ENCODE measurements at places on chromosomes 6 and 20. TPM values are rescaled to one million over a fixed set of nuclear protein-coding genes. Genes with fewer than 3 reads are reported as not detected.

GRCh38 chr6:49653438-49653837, 16.8 kb upstream of the RHAG start:
- no peak for DNase-seq

Gene BEND6
- total RNA-seq: not detected

- DNase-seq: no peak
Observed at GRCh38 chr6:124958759-124959354, 3.4 kb upstream of the RNF217 start.

DNA sequence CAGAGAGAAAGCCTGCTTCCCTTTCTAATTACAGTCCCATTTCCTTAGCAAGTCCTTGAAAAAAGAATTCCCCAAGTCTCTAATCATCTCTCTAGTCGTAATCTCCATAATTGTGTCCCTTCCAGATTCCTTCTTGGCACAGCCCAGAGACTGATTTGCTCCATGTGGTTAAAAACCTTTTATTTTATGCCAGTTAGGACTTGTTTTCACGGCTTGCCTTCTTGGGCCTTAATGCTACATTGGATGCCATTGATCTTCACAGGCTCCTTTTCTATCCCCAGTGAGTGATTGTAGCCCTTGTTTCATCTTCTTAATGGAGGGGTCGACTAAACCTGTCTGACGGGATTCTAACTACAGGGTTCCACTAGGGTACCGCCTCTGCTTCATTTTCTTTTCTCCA, 650.6 kb upstream of the ARID1B start:
- DNase-seq: no peak

- no peak for DNase-seq
Observed at GRCh38 chr6:13733178-13733887, 21.7 kb upstream of the RANBP9 start.

Gene CST2
- not detected for total RNA-seq

Gene ALDH5A1
- total RNA-seq: 33.9 TPM

DNA sequence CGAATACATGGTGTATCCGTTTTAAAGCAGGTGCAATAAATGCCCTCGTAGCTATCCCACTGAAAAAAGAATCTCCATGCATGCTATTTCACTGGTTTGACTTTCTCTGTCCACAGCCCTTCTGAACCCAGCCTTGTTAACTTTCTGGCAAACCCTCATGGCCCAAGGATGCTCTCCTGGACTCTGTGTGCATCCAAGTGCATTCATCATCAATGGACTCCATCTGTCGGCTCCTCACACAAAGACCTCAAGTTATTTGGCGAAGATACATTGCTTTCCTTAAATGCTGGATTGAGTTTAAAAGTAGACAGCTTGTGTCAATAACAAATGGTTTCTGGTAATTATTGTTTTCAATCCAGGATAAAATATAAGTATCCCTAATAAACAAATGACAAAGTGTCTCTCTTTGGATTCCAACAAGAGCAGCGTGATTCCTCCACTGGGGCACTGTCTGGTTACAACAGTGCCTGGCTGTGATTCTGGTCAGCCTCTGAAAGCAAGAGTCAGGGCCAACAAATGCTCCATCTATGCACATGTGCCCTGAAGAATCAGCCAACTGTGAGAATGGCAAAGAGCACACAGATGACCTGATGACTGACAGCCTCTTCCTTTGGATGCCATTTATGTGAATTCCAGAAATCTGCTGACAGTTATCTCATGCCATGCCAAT, 55.7 kb downstream of the FYN start:
- no peak for DNase-seq

Gene ESR1
- 4.1 TPM for total RNA-seq

- DNase-seq: no peak
Observed at GRCh38 chr20:51426718-51427650, 115.5 kb downstream of the NFATC2 start.

Gene PTK6
- 0.51 TPM for total RNA-seq

GRCh38 chr6:169162752-169163407, 90.8 kb downstream of the THBS2 start:
- no peak for DNase-seq

GRCh38 chr6:126937426-126937825, 181.0 kb upstream of the RSPO3 start:
- no peak for DNase-seq

Gene SSTR4
- not detected for total RNA-seq

- no peak for DNase-seq
Observed at GRCh38 chr20:12891643-12892042, 117.1 kb upstream of the SPTLC3 start.

Gene TCP11
- total RNA-seq: not detected

Gene MPIG6B
- total RNA-seq: not detected

DNA sequence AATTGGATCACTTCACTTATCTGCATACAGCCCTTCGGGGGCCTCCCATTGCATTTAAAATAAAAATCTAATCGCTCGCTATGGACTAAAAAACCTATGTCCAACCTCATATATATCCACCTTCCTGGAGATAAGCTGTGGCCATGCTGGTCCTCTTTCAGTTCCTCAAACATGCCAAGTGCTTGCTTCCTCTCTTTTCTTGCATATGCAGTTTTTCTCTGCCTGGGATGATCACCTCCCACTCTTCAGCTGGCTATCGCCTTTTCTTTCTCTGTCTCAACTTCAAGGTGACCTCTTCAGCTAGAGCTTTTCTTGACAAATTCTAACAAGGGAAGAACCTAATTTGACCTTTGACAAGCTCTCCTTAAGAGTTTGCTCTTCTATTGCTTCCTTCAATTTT, 5.6 kb upstream of the TFB1M start:
- DNase-seq: no peak

Gene GPR6
- not detected for total RNA-seq

Gene THEMIS
- total RNA-seq: not detected

Gene HNF4A
- not detected for total RNA-seq

DNA sequence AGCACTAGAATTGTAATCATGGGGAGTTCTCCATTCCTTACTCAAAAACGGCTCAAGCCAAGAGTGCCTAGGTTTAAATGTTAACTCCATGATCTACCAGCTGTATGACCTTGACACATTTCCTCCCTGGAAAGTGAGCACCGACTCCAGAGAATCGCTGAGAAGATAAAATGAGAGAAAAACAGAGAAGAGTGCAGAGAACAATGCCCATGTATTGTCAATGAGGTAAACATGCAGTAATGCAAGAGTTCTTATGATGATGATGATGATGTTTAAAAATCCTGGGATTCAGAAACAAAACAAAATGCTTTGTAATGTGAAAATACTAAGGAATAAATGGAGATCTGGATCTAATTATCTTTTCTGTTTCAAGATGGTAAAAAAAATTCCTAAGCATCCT, 64.8 kb upstream of the BEND6 start:
- no peak for DNase-seq

DNA sequence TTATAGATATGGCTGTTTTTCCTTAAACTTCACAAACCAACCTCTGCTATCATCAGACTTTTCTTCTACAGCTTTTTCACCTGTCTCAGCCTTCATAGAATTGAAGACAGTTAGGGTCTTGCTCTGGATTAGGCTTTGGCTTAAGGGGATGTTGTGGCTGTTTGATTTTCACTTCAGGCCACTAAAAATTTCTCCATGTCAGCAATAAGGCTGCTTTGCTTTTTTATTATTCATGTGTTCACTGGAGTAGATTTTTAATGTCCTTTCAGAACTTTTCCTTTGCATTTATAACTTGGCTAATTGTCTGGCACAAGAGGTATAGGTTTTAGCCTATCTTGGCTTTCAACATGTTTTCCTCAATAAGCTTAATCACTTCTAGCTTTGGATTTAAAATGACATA, 392.6 kb downstream of the RFPL4B start:
- no peak for DNase-seq

GRCh38 chr20:14477125-14477524, 139.7 kb upstream of the FLRT3 start:
- no peak for DNase-seq

Gene ZBTB12
- total RNA-seq: 13.3 TPM

GRCh38 chr6:105952772-105953690, 133.1 kb upstream of the PRDM1 start:
- no peak for DNase-seq

DNA sequence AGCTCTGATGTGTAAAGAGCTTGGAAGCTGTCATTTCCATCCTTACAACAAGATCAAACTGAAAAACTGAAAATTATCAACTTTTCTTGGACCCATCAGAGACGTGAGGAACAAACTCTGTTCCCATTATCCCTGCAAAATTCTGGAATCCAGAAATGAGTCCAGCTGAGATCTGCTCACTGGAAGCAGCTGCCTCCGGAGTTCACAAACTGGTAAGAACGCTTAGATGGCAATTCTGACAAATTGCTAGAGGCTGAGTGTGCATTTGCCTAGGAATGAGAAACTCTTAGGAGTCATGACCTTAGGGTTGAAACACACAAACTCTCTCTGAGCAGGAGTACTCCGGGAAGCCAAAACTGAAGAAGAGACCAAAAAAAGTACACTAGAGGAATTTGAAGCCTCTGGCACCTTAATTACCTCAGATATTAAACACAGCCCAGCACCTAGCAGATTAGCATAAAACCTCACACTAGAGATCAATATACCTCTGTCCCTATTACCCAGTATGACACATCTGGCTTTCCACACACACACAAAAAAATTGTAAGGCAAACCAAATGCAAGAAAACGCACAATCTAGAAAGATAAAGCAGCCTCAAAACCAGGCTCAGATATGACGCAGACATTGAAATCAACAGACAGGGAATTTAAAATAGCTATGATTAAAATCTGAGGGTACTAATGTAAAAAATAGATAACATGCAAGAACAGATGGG, 233.5 kb upstream of the SGK1 start:
- DNase-seq: no peak

Gene PNLDC1
- 0.11 TPM for total RNA-seq

GRCh38 chr6:158381214-158381613, 68.9 kb downstream of the TULP4 start:
- DNase-seq: no peak

GRCh38 chr6:155023717-155024116, 28.6 kb downstream of the TIAM2 start:
- DNase-seq: no peak

GRCh38 chr20:61328911-61329558, 77.0 kb downstream of the CDH4 start:
- no peak for DNase-seq

Gene HLA-DQA1
- 216 TPM for total RNA-seq

GRCh38 chr6:26088344-26088743, 1.1 kb downstream of the HFE start:
- no peak for DNase-seq

DNA sequence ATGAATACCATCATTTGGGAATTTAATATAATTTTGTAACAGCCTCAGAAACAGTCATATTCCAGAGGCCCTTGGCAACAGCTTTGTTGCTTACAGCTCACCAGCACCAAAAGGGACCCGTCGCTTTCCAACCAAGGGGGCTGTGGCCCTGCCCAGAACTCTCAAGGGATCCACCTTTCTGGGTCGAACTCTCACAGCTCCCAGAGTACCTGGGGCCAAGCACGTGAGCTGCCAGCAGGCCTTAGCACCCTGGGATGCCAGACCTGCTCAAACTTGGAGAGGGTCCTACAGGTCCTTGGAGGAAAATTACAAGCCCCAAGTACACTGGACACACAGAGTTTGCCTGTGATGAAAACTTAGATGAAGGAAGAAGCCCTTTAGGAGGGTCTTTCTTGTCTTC, 66.6 kb downstream of the SNX5 start:
- no peak for DNase-seq

DNA sequence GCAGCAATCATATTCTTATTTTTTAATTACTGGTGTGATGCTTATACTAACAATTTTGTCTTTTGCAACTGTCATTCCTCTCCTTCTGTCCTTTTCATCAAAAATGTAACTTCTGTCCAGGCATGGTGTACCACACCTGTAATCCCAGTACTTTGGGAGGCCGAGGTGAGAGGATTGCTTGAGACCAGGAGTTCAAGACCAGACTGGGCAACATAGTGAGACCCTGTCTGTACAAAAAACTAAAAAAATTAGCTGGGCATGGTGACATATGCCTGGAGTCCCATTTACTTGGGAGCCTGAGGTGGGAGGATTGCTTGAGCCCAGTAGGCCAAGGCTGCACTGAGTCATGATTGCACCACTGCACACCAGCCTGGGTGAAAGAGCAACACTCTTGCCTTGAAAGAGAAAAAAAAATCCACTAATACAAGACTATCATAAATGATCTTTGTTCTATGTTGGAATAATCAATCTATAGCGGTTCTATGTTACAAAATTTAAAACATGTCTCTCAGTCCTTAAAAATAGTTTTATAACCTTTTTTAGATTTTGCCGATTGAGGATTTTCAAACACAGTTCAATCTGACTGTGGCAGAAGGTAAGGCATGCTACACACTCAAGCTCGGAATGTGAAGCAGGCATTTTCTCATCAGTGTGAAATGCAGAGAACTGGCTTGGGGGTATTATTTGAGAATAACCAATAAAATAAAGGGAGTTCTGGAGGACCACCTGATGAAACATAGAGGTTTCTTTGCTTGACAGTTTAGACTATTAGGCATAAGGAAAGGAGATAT, 70.4 kb downstream of the ENPP1 start:
- no peak for DNase-seq

Gene GLP1R
- total RNA-seq: not detected

DNA sequence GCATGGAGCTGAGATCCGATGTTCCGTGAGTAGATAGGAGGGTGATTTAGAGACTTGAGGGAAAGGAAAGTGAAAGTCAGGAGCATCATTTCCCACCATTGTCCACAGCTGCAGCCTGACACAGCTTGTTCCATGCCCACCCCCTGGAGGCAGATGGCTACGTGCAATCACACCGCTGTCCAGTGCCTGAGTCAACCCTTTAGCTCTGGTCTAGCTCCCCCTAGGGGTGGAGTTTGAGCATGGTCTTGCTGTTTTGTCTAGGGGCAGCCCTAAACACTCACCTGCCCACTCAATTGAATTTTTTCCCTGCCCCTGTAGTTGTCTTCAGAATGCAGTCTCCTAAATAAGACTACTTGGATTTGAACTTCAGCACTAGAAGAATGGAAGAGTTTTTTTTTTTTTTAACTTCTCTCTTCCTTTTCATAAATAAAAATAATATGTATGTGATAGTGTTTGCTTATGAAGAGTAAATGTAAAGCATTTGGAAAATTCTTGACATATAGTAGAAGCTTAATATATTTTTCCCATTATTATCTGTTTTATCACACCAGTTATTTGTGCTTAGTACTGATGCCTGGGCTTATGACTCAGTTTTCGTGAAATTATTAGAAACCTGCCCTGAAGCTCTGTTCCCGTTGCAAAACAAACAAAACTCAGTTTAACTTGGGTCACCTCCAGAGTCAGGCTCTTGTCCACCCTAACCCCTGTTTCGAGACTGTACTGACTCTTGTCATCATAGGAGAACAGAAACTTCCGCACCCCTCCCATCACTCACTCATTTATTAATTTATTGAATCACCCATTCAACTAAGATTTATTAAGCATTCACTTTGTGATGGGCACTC, 814.8 kb downstream of the MAFB start:
- DNase-seq: peak; percentile 95
